ENCODE measurements at places on chromosomes 13 and 19.

- DNase-seq: no peak
Observed at GRCh38 chr19:31002518-31003244, 346.6 kb downstream of the TSHZ3 start.

- no peak for DNase-seq
Observed at GRCh38 chr13:26697069-26697955, 63.3 kb downstream of the GPR12 start.

GRCh38 chr13:65540175-65540574 is 1690.0 kb downstream of the PCDH9 start:
- no peak for DNase-seq

GRCh38 chr13:24624363-24624762 is 55.8 kb upstream of the ATP12A start:
- no peak for DNase-seq

DNA sequence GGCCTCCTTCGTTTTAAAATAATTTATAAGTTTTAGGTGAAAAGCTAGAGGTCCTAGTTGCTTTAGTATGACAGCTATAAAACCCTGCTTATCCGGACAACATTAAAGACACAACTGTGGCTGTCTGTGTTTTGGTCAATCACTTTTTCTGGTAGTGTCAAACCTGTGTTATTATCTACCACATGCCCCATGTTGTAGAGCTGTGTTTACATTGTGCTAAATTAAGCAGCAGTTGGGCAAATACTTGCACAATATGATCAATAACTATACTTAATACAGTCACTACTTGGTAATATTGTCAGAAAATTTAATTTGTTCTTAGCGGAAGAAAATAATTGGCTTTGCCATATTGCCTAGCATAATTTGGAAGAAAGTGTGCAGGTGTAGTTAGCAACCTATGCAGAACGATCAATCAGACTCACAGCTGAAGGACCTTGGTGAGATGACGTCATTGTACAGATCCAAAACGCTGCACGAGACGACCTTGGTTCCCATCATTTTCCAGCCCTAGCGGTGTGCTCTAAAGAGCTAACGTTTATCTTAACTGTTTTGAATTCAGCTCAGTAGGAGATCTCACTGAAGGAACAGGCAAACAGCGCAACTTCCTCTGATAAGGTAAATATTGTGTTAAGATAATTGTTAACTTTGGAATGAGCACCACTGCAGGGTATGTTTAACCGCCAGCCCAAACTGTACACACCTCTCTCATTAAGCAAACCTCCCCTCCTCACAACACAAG is 476.6 kb downstream of the IRS2 start:
- no peak for DNase-seq

GRCh38 chr13:24459234-24459633 is 53.3 kb downstream of the PARP4 start:
- no peak for DNase-seq

DNA sequence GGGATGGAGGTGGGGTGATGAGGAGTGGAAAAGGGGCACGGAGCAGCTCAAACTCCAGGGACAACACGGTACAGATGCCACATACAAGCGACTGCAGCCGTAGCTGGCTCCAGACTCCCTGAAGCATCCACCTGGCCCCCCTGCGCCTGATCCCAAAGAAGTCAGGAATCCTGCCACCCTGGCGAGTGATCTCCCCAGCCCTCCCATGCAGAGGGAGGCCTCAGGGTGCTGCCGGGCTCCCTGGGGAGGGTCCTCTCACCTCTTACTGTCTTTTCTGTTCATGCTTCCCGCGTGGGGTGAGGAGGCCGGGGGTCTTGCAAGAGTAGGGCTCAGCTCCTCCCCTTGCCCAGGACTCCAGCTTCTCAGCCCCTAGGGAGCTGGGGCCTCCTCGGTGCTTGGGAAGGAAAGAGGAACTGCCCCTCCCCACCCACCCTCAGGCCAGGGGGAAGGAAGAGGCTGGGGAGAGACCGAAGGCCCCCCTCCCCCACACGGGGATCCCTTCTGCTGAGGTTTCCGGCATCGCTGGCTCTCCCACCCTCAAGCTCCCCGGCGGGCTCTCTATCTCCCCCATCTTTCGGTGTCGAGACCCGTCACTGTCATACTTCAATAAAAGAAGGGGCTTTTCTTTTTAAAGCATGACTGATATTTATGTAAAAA is at the start of gene RASGRP4:
Gene RASGRP4, minus strand, starts transcription at position 410 of the 657 bp plus-strand sequence. Its CDS starts 128 bp downstream, at position 282.
- DNase-seq: no peak
